WTC11 (cell line): ENCODE measurements at places on chromosomes 1 and 21. TPM values are rescaled to one million over a fixed set of nuclear protein-coding genes. Genes with fewer than 3 reads are reported as not detected.

SAMSN1 gene
- 1.0 to 1.3 TPM (median 1.2 TPM) in 3 replicates for total RNA-seq

DNA sequence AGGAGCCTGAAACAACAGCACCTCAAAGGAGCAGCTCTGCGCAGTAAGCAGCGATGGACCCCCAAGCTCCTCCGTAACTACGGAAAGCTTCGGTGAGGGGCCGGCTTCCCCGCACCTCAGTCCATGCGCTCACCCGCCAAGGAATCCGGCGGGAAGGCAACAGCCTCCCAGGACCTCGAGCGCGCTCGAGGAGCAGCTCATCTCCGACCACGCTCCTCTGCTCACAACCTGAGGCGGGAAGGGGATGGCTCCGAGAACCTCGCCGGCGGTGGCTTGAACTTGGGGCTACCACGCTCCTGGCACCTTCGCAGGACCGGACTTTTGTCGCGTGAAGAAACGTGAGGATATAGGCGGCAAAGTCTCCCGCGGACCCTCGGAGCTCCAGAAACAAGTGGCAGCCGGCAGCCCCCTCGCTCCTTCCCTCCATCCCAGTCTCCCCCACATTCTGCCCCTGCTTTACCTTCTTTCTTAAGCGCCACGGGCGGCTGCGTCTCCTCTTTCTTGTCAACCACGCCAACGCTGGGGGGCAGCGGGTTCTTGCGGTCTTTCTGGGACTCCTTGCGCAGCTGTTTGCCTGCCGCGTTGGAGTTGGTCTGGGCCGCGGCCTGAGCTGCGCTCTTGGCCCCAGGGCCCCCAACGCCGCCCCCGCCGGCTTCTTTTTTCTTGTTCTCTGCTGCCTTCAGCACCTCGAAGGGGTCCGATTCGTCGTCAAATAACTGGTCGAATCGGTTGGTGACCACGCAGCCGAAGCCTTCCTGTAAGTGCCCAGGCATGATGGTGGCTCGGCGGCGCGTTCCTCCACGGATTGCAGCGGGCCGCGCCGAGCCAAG lies 459 bp downstream of the SERBP1 start:
- DNase-seq = no peak

GIPC2 gene
- total RNA-seq = 0.83 to 1.6 TPM (median 1.1 TPM) in 3 replicates

DNA sequence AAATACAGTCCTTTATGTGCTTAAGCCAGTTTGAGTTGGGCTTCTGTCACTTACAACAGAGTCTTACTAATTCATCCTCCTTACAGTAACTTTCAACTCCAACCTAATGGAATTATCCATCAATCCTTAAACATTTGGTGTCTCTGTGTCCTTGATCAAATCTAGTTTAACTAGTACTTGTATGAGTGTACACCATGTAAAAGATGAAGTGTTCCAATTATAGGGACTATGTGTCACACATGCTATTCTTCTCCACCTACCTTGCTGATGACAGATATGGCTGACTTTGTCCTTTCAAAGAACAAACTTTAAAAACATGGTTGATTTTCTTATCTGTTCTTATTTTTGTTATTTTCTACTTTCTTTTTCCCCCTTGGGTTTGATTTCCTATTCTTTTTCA lies 60.4 kb upstream of the NBPF3 start:
- DNase-seq = no peak

HHIPL2 gene
- total RNA-seq = 0.11 to 0.23 TPM (median 0.14 TPM) in 3 replicates

GRCh38 chr1:41769068-41769467 lies 149.7 kb downstream of the HIVEP3 start:
- DNase-seq = no peak

DNA sequence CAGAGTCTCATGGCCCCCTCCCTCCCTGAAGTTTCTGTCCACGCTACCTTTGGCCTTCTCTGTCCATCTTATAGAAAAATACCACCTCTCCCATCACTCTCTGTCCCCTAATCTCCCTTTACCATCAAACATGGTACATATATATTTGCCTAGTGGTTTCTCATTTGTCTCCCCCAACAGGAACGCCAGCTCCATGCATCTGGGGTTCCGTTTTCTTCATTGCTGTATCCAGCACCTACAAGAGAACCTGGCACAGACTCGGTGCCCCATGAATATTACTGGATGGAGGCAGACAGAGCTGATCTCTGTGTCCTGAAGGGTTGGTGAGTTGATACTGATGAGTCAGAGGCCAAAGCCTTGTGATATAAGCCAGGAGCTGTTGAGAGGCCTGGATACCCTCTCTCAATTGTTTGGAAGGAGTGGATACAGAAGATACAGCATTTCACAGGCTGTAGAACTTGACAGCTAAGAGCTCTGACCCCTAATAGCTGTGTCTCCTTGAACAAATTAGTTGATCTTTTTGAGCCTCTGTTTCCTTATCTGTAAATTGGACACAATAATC lies 21.9 kb downstream of the HEYL start:
- no peak for DNase-seq

DNA sequence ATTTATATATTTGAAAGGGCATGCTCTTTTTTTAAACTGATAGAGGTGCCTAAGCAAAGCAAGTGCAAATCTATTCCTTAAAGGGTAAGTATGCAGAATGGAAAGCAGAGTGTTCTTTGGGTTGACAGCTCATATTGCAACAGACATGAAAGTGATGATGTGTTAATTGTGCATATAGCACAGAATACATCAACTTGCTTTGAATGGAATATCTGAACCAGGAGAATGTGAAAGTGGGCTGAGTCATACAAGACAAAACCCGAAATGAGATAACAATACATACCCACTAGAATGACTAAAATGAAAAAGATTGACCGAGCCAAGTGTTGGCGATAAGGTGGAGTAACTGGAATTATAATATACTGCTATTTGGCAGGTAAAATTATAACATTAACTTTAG lies 4.3 kb downstream of the CR1 start:
- no peak for DNase-seq

DNA sequence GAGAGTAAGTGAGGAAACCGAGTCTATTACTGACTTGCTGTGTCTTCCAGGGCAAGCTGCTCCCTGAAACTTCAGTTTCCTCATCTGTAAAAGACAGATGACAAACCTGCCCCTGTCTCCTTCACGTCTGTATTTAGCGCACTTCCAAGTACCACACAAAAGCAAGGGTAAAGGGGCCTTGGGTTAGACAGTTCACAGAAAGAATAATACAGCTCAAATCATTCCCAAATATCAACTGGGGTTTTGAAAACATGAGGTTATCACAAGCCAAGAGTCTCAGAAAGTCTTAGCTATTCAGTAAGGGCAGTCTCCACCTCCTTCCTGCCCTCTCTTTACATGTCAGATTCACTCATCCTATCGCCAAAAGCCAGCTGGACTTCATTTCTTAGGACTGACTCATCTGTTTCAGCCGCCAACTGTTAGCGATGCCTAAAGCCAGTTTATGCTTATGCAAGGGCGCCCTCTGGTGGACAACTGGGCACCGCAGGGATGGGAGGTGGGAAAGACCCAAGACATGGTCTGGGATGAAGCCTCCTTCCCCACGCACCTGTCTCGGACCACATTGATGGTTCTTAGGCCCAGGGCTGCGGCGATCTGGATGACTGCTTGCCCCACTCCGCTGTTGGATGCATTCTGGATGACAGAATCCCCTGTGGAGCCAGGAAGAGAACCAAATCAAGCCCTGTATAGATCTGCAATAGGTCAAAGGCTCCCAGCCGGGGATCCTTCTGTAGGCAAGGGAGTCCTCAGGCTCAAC lies 21.1 kb upstream of the SRSF4 start:
- DNase-seq = peak; percentile 99
